ENCODE measurements at places on chromosomes 6 and 20. TPM values are rescaled to one million over a fixed set of nuclear protein-coding genes. Genes with fewer than 3 reads are reported as not detected.

Gene TRMT11
- total RNA-seq, result 13.2 TPM

Gene OTOR
- total RNA-seq, result not detected

Gene SRSF6
- total RNA-seq, result 110 TPM

Gene SIRPA
- 27.6 TPM for total RNA-seq

Gene PCK1
- 0.30 TPM for total RNA-seq

Gene CALHM4
- total RNA-seq, result not detected

Gene RAMACL
- 0.43 TPM for total RNA-seq

Gene CDS2
- total RNA-seq, result 51.5 TPM

Gene PPIL4
- total RNA-seq, result 11.7 TPM

Gene GRIK2
- total RNA-seq, result 0.39 TPM

Gene CDSN
- total RNA-seq, result not detected

Gene LAMA4
- total RNA-seq, result 1.4 TPM

Gene BPIFB3
- total RNA-seq, result not detected

Gene NNAT
- total RNA-seq, result not detected

Gene ARMH2
- not detected for total RNA-seq

Gene AVP
- total RNA-seq, result not detected

Gene LIN28B
- total RNA-seq, result 1.4 TPM

Gene MUC21
- not detected for total RNA-seq

Gene MICB
- total RNA-seq, result 6.2 TPM

Gene PAX1
- total RNA-seq, result not detected

Gene ISM1
- total RNA-seq, result 0.26 TPM

Gene ZNF391
- 0.25 TPM for total RNA-seq

Gene SIRPB1
- total RNA-seq, result 0.17 TPM

Gene MOXD1
- 1.9 TPM for total RNA-seq

Gene CST2
- 0.25 TPM for total RNA-seq

Gene ELOVL2
- total RNA-seq, result 6.8 TPM

Gene MAN1A1
- 0.03 TPM for total RNA-seq

Gene COL11A2
- 0.75 TPM for total RNA-seq

Gene FOXQ1
- total RNA-seq, result 6.2 TPM

Gene ZC2HC1B
- not detected for total RNA-seq

Gene EYA2
- total RNA-seq, result 2.2 TPM

Gene PTK6
- total RNA-seq, result 2.5 TPM

Gene MCHR2
- not detected for total RNA-seq

Gene ZDHHC14
- total RNA-seq, result 5.5 TPM
